WTC11 (cell line): ENCODE measurements at places on chromosomes 1 and 21.

DNA sequence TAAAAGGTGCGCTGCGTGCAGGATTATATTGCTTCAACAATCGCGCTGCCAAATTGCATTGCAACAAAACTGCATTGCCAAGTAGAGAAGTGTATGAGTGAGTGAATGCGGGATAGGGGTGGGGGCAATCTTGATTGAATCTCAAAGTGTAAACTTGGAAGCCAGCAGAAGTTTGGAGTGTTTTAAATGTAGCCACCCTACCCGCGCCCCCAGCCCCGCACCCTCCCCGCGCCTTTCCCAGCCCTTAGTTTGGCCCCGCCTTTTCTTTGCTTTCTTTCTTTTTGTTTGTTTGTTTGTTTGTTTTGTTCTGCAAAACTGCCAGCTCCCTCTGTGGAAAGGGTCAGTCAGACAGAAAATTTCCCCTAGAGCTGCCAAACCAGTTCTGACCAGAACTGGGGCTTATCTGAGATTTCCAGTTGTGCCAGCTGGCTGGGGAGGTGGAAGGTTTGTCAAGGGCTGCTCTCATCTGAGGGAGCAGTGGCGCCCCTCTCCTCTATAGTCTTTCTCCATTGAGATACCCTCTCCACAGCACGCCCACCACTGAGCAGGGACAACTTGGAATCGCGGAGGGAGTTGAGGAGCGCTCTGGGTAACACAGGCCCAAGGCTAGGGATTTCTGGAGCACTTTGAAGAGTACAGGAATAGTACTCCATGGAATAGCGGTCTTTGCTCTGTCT lies 666 bp upstream of the BEND5 start:
- DNase-seq: no peak

DNA sequence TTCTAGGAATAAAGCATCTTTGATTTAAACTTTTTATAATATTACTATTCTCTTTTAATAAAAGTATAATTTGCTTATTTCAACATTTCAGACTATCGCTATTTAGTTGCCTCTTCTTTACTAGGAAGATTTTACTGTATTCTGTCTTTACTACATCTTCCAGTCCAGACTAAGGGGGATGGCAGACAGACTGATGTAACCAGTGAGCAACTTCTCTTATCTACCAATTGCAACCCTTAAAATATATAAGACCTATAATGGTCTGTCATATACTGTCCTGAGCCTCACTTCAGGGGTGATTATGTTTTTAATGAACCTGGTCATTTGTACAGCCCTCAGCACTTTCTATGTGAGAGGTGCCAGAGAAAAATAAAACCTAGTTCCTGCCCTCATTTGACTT lies 87.0 kb downstream of the UBE2U start:
- no peak for DNase-seq

- no peak for DNase-seq
Observed at GRCh38 chr1:13540866-13541265, 27.1 kb upstream of the LRRC38 start.

DNA sequence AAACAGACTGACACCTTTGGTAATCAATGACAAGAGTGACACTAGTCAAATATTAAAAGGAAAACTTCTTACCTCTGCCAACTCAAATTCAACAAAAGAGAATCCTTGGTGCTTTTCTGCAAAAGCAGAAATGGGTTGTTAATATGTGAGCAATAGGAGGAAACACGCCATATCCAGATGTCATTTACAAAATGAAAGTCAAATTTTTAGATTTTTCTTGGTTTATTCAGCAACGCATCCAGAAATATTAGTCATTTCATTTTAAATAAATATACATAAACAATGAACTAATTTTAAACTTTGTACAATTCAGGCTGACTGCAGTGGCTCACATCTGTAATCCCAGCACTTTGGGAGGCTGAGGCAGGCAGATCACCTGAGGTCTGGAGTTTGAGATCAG lies 22.3 kb downstream of the PABPC4 start:
- no peak for DNase-seq

DNA sequence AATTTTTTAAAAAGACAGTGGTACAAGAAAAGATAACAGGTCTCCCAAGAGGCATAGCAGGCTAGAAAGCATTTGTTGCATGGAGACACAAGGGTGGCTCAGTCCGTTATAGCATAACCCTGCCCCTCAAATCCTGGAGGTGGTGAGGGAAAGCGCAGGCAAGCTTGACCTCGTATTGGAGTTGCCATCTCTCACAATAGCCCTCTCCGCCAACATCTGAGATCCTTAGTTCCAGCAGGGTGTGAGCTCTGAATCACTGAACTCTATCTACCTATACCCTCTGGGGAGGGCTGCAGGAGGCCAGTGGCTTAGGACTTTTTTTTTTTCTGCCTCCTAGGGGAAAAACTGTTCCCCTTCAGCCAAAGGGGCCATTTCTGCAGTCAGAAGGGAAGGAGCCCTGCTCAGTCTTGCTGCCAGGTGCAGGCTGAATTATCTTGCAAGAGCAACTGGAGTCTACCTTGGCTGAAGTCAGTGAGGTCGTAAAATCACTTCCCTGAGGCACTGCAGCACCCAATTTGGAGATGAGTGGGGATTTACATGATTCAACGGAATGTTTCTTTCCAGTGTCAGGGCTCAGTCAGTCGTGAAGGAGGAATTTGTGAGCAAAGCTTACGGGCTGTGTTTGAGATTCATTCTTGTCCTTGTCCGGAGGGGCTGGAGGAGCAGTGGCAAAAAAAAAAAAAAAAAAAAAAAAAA lies 17.2 kb upstream of the C8A start:
- no peak for DNase-seq

GRCh38 chr1:184302346-184302745 lies 84.5 kb upstream of the C1orf21 start:
- DNase-seq: no peak

GRCh38 chr1:160542303-160542945 lies 19.4 kb upstream of the SLAMF6 start:
- no peak for DNase-seq

DNA sequence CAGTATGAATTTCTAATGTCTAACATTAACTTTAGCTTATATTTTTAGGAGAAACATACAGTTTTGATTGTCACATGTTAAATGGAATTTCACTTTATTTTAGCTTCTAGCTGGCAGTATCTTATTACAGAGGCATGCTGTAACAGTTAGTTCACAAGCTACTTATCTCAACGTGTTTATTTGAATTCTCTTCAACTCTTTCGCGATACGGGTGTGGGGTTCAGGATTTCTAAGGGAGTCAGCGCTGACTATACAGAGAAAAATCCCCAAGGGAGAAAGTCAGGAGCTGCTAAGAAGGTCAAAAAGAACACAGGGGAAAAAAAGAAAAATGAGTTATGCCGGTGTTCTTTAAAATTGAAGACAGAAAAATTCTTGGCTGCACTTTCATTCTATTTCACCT lies 296.2 kb downstream of the VAV3 start:
- no peak for DNase-seq

GRCh38 chr1:46224966-46225365 lies 21.8 kb downstream of the LURAP1 start:
- DNase-seq: no peak

GRCh38 chr1:231188768-231189167 lies 26.9 kb downstream of the TRIM67 start:
- no peak for DNase-seq

DNA sequence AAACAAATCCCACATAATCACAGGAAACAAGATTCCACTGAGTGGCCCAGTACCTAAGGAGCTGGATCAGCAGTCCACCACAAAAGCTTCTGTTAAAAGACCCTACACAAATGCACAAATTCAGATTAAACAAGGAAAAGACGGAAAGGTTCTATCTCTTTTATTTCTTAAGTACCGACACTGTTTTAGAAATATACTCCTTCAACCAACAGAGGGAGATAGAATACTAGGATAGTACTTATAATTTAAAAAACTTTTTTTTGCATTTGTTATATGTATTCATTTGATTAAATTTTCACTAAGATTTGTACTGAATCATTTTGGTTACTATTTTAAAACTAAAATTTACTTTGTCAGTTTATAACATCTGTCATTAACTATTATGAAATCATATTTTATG lies 12.5 kb downstream of the CDC7 start:
- no peak for DNase-seq
